ENCODE measurements at places on chromosomes 7 and 10.

DNA sequence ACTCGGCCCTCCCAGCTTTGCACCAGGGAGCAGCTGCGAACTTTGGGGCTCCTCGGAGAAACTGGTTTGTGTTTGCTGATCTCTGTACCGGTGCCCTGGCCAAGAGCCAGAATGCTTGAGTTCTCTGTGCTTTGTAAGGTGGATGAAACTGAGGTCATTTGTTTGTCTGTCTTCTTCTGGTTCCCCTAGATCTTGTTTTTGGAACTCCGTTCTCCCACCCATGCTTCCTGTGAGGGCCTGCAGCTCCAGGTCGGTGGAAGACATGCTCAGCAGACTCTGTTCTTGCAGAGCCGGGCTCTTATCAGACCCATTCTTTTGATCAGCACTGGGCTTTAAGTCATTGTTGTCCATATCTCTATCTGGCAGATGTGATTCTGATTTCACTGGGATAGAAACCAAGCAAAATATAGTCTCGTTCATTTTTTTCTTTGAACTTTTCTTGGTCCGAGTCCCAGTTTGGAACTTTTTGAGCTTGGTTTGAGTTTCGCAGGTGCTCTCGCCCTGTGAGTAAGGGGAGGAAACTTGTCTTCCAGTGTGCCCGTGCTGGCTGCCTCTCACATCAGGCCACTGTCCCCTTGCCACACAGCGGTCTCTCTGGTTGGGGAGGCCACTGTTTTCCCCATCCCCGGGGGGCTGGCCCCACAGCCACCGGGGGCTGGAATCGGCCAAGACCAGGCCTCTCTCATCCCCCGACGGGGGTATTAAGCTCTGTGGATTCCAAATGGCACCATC is 31.2 kb downstream of the JCAD start:
- DNase-seq: no peak

DNA sequence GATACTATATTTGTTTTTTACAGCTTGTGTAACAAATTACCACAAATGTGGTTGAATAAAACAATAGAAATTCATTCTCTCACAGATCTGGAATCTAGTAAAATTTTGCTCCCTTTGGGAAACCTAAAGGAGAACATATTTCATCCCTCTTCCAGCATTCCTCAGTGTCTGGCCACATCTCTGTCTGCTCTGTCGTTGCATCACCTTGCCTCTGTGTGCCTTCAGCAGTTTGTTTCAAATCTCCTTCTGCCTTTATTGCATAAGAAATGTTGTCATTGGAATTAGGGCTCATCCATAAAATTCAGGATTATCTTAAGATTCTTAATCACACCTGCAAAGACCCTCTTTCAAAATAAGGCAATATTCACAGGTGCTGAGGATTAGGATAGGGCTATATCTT is 14.5 kb downstream of the OR2A14 start:
- no peak for DNase-seq

GRCh38 chr7:12941512-12941911 is 254.1 kb downstream of the ARL4A start:
- DNase-seq: no peak

DNA sequence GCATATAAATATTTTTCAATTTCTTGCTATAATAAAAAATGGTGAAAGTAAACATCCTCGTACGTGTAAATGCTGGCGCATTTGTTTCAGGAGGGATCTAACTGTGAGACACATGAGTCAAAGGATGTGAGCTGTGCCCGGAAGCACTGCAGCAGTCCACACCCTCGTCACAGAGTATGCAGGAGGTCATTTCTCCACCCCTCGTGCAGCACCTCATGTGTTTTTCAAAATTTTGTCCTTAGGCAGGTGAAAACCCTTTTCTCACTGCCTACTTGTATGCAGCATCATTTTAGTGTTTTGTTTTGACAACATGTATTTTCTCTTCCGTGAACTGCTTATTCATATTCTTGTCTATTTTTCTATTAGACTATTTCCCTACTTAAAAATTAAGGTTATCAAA is 162.7 kb downstream of the AVL9 start:
- DNase-seq: no peak

DNA sequence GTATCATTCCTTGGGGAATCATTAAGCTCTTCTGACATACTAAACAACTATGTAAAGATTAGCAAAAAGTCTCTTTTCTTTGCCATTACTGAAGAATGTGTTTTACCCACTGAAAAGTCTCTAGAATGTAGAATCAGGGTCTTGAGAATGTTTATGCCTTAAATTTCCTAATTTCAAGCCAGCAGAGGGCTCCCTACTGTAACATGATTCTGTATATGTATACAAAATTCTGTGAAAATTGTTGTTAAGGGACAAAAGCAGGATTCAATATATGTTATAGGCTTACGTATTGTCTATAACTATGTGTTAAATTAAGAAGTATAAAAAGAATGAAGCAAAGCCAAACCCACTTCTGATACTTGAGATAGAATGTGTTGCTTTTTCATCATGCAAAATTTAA is 296.9 kb upstream of the DGKB start:
- no peak for DNase-seq

GRCh38 chr10:59879363-59879913 is 26.9 kb downstream of the CCDC6 start:
- no peak for DNase-seq

DNA sequence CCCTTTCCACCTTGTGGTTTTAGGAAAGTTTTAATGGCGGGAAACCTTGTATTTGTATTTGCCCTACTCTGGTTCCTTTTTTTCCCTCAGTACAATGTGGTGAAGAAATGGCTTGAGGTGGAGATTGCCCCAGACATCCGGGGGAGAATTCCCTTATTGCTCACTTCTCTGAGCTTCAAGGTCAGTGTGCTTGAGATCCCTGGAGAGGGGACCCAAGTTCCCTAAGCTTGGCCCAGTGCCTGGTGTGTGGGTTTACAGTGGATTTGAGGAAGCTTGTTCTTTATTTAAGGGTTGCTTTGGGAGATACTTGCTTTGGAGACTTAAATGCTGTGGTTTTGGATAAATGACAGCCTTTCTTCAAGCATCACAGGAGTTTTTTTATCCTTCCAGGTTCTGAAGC is 18.3 kb downstream of the CALHM2 start:
- DNase-seq: no peak

DNA sequence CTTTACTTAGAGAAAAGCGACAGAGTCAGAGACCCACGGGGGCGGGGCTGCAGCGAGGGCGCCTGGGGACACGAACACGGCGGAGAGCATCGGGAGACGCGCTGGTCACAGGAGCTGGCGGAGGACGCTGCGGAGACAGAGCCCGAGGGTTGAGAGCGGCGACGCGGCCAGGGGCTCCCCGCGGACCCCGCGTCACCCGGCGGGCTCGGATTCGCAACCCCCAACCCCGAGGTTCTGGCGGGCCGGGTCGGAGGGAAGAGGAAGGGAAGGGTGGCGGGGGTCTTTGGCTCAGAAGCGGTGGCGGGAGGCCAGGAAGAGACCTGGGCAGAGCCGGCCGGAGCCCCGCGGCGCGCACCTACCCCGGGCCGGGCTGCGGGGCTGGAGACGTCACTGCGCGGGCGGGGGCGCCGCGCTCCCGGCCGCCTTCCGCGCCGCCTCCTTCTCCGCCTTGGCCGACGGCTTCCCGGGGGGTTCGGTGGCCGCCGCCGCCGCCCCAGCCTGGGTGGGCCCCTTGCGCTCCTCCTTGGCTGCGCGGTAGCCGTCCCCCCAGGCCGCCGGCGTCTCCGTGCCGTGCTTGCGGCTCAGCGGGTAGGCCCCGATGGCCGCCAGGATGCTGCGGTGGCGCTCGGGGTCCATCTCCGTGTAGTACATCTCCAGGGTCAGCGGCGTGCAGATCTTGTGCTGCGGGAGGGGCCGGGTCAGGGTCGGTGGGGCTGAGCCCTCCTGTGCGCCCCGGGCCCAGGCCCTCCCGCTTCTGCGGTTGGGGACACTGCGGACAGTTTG is 11.1 kb downstream of the CALY start:
- no peak for DNase-seq

GRCh38 chr7:712381-713138 is 13.9 kb upstream of the DNAAF5 start:
- no peak for DNase-seq

- no peak for DNase-seq
Measured at GRCh38 chr10:91864099-91864498, 45.2 kb downstream of the FGFBP3 start.

GRCh38 chr7:137304624-137305235 is 38.8 kb downstream of the PTN start:
- no peak for DNase-seq

Data from stimulated activated naive CD4-positive, alpha-beta T cell treated with Interleukin-2 at 50 U/mL for 16 hours (primary cell).